ENCODE measurements at places on chromosomes 3 and 15.

- DNase-seq = no peak
Measured at GRCh38 chr15:80730387-80730786, 35.3 kb downstream of the ABHD17C start.

GRCh38 chr3:42701371-42702065 is 1.1 kb downstream of the HHATL start:
- peak; percentile 37 for DNase-seq

DNA sequence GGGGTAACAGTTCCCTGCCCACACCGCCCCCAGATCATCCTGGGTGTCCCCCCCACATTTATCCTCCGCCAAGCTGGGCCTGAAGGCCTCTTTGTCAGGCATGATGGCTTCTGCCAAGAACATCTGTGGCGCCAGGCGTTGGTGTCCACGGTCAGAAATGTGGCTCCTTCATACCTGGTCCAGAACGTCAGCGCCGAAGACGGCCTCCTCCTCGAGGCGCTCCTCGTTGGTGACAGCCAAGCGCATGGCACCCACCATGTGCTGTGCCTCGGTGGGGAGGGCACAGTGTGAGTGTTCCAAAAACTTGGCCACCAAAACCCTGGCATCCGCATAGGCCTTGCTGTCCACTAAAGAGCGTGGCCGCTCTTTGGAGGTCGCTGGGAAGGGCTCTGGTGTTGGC is 146.5 kb downstream of the NSMCE3 start:
- DNase-seq = no peak

DNA sequence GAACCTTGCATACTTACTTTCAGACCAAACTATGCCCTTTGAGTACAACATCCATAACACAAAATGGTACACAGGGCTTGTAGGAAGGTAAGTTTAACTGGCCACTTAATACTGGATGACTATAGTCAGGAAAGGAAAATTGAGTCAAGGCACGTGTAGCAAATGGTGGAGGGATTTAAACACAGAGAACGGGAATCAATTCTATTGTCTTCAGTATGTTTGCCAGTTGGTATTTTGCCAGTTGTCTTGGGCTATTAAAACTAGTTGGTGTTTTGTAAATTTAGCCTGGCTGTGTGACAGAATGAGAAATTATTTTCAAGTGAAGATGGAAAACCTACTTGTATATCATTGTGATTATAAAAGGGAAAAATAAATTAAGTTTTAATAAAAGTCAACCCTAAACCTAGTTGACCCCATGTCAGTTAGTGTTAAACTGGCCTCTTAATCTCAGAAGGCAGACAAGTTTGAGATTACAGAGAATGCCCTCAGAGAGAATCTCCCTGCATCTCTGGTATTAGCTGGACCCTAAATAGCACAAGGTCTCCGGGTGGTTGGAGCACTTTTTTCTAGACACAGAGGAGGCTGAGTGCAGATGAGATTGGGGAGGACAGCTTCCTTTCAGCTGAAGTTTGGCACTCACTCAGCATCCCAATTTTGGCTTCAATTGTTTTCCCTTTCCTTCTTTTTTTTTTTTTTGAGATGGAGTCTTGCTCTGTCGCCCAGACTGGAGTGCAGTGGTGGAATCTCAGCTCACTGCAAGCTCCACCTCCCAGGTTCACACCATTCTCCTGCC is 91.2 kb downstream of the MB21D2 start:
- DNase-seq = no peak

- no peak for DNase-seq
Measured at GRCh38 chr3:4848176-4848825, 130.9 kb upstream of the BHLHE40 start.

DNA sequence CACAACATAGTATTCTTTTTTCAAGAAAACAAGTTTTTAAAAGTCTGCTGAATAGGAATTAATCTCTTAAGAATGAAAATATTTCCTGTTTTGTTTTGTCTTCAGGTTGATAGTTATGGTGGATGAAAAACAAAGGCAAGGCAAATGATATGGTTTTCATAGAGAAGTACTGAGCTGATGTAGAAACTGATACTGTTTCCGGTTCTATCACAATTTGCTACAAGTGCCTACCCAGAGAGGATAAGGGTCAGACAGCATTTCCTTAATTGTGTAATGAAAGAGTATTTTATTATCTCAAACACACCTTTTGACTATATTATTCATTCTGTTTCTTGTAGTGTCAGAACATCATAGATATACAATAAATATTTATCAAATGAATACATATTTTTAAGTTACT is 836.3 kb downstream of the SQOR start:
- DNase-seq = no peak

DNA sequence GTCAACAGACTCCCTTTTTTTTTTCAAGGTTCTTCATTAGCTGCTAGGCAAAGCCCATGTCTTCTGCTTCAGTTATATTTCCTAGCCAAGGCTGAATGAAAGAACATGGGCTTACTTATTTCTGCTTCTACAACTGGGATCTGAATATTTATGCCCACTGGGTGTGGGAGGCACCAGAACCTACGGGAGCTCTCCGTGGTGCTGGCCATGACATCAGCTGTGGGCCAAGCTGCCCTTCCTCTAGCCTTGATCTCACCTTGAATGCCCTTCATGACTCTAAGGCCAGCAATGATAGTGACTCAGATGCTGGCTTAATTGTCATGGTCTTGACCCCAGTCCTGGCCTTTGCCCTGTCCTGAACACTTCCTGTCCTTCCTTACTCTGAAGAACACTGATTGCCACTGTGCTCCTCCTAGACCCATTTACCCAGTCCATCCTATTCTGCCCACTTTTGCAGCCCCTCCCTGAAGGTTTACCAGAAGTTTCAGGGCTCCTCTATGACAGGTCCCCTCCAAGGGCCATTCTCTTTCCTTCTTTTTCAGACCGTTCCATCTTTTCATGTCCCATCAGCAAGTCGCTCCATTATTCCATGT is 32.8 kb upstream of the PRR20G start:
- DNase-seq = no peak

DNA sequence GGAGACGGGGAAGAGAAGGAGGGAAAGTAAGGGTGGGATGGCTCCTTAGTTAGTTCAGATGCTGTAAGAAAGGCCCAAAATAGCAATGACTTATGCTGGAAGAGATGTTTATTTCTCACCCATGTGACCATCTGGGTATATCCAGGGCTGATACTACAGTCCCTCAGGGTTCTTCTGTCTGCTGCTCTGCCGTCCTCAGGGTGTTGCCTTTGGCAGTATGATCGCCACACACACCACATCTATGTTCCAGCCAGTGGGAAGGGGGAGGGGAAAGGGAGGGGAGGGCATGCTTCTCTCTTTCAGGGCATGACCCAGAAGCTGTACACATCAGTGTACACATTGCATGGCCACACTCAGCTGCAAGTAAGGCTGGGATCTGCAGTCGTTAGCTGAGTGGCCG is 10.2 kb downstream of the CD276 start:
- no peak for DNase-seq

GRCh38 chr3:194748225-194748624 is 62.5 kb downstream of the FAM43A start:
- no peak for DNase-seq

DNA sequence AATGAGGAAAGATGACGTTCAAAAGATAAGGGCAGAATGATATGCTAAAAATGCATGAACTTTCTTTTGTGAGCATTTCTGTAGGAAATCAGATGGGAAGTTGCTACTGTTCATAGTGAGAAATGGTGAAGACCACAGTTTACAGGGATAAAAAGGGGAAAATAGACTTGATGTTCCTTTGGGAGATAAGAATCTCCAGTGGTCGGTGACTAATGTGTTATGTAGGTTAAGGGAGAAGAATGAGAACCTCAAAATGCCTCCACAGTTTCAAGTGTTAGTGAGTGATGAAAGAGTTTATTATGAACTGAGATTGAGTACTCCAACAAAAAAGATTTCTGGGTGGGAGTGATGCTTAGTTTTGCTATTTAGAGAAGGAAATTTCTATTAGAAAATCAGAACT is 247.2 kb downstream of the LSAMP start:
- no peak for DNase-seq

DNA sequence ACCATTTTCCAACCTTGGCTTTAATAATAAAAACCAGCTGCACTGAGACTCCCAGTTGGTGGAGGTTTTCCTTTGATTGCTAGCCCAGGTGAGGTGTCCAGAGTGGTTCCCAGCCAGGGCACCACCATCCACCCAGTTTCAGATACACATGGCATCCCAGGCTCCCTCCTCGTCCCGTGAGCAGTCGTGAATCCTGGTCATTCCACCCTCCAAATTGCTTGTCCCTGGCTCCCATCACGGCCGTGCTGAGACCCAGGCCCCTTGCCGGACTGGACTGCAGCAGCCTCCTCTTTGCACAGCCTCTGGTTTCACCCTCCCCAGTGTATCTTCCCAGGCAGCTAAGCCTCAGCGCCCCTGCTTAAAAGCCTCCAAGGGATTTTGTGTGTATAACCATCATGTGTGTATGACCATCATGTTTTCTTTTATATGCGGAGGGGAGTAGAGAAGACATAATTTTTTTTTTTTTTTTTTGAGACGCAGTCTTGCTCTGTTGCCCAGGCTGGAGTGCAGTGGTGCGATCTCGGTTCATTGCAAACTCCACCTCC is 106.3 kb downstream of the ETFA start:
- DNase-seq = no peak

DNA sequence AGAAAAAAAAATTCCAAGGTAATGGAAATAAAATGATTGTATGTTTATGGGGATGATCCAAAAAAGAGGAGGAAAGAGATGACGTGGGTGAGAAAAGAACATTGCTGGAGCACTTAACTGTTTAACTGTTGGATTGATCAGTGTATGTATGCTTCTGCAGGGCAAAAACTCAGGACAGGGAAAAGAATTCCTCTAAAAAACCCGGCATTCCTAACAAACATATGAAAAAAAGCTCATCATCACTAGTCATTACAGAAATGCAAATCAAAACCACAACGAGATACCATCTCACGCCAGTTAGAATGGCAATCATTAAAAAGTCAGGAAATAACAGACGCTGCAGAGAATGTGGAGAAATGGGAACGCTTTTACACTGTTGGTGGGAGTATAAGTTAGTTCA is 1.6 kb upstream of the PHLDB2 start:
- no peak for DNase-seq

- DNase-seq = no peak
Measured at GRCh38 chr15:38623744-38624143, 59.1 kb upstream of the RASGRP1 start.

DNA sequence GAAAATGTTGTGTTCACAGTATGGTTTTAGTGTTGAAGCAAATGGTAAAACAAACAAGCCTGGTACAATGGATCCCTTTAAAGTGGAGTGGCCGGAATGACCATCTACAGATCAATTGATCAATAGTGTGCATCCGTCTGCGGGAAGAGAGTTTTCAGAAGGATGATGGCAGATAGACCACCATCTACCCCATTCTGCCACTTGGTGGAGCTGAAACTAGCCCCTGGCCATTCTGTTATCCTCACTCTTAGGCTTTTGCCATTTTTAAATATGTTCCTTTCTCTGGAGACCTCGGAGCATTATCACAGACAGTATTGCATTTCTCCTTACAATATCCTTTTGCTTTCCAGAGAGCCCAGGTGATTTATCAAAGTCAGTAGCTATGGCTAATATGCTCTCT is 258.9 kb upstream of the CFAP20DC start:
- no peak for DNase-seq

- DNase-seq = no peak
Measured at GRCh38 chr3:12751571-12751970, 7.5 kb downstream of the TMEM40 start.

DNA sequence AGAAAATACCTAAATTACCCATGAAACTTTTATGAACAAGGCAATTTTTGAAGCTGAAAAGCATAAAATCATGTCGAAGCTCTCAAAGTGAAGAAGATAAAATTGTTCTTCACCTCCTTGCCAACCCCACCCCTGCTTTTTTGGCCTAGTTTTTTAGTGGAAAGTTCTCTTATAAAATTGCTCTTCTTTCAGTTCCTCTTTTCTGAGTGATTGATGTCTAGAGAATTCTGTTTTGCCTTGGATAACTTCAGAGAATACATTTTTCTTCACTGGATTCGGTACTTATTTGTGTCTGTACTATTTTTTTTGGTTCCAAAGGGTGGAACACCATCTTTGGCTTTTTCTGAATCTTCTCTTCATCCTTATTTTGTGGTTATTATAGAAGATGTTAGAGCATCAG is 25.0 kb upstream of the PYDC2 start:
- no peak for DNase-seq

GRCh38 chr3:190322604-190323245 is 479 bp upstream of the CLDN1 start:
- DNase-seq = no peak

DNA sequence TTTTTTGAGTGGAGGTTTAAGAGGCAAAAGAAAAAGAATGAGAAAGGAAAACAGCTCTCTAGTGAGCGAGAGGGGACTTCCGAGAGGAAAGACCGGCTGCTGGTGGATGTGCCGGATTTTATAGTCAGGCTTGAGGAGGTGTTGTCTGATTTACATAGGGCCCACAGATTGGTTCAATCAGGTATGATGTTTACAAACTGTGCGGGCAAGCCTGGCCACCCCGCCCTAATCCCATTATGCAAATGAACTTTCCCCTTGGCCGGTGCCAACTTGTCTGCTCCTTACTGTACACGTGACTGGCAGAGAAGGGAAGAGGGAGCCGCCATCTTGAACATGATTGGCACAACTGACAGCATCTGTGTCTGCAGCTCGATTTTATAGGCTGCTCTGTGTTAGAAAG is 44.7 kb downstream of the FAM43A start:
- no peak for DNase-seq

DNA sequence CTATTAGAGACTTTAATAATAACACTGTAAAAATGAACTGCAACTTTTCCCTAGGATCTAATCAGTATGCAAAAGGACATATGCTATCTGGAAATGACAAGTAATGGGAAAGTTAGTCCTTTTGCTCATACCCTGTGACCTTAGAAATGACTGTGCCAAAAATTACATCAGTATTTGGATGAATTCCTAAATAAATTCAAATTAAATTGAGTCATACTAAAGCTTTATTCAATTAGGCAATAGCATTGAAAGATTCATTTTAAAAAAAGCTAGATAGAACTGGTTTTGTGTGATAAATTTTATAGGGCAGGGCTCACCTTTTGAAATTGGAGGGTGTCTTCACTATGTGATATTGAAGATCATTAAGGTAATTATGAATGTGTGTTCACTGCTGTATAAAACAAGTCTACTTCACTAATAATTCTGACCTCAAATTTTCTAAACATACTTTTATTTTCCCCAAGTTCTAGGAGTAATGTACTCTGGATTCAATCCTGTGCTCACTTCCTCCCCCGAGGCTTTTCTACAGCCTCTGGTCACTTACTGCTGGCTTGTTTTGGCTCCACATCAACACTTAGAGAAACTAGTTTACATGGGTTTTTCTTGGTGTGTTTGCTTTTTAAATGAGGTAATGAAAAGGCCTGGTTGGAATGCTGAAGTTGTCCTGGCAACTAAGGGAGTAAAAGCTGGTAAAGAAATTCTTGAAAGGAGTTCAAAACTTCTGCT is 44.4 kb upstream of the SPTSSB start:
- no peak for DNase-seq
